Activated naive CD8-positive, alpha-beta T cell treated with anti-CD3 and anti-CD28 coated beads, Interleukin-2, amount 10 ng/mL, durations not matched to agents 7 days and 5 days (primary cell): ENCODE measurements at places on chromosomes 5 and 9. TPM values are rescaled to one million over a fixed set of nuclear protein-coding genes. Genes with fewer than 3 reads are reported as not detected.
A peak's percentile ranks its signal among the peaks of the same experiment; 100 is the strongest.

DNA sequence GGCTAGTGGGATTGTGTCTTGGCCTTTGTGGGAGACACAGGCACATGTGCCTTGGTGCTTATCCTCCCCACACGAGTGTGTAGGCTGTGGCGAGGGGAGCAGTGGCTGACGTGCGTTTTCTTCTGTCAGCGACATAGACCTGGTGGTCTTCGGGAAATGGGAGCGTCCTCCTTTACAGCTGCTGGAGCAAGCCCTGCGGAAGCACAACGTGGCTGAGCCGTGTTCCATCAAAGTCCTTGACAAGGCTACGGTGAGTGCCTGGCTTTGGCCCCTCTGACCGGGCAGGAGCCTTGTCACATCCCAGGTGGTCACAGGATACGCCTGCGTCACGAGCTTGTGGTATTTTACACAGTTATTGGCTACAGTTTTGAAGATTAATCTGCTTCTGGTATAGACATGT lies 26.4 kb downstream of the TENT4A start:
- no peak for DNase-seq
- no peaks in the 10 kb centered on the region for H3K27me3 ChIP-seq
- H3K4me1 ChIP-seq = peaks cover 34% of the 10 kb centered on the region

- H3K27ac ChIP-seq = no peak overlapping the region
- DNase-seq = no peak
- no peaks in the 10 kb centered on the region for H3K27me3 ChIP-seq
- H3K4me3 ChIP-seq = no peak overlapping the region
- peaks cover 7% of the 10 kb centered on the region for H3K4me1 ChIP-seq
- peaks cover 20% of the 10 kb centered on the region for H3K36me3 ChIP-seq
These were observed 21.6 kb downstream of the MRPL22 start for GRCh38 chr5:154962494-154962893.

DNA sequence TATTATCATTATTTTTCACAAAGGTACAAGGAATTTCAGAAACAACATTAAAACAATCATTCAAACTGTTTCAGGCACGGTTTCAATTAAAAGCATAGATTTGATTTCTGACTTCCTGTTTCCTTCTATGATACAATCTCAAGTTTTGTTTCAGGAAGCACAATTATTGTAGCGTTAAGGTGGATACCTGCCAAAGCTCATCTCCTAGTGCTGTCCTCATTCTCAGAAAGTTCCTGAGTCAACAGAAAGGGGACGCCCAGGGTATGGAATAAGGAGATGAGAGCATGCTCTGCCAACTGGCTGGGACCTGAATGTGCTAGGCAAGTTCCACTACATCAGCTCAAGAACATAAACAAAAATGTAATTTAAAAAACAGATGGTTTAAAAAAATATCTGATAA lies 2.0 kb upstream of the TRIM14 start:
- H3K27ac ChIP-seq = peak overlapping the region; percentile 94
- no peak overlapping the region for H3K4me3 ChIP-seq
- DNase-seq = no peak
- peaks cover 37% of the 10 kb centered on the region for H3K4me1 ChIP-seq
- peaks cover 11% of the 10 kb centered on the region for H3K36me3 ChIP-seq
- no peaks in the 10 kb centered on the region for H3K27me3 ChIP-seq

PDCD1LG2 gene
- 0.44 TPM for total RNA-seq

QRFP gene
- total RNA-seq = not detected
